ENCODE measurements at places on chromosomes 1 and 21. TPM values are rescaled to one million over a fixed set of nuclear protein-coding genes. Genes with fewer than 3 reads are reported as not detected.

Gene KCNJ9
- under 0.01 TPM for total RNA-seq

Gene ZYG11A
- 1.00 TPM for total RNA-seq

Gene ANGPTL3
- not detected for total RNA-seq

Gene SPATA17
- 1.00 TPM for total RNA-seq

Gene OR6N1
- total RNA-seq: not detected

Gene WNT9A
- total RNA-seq: 0.37 TPM

Gene SAMSN1
- not detected for total RNA-seq

Gene PPFIA4
- 35.9 TPM for total RNA-seq

Gene OR14K1
- total RNA-seq: not detected

Gene IGSF9
- not detected for total RNA-seq

Gene SFN
- 0.28 TPM for total RNA-seq

Gene LCE2B
- total RNA-seq: not detected

Gene LCE6A
- not detected for total RNA-seq

Gene CELA2B
- 0.18 TPM for total RNA-seq

Gene SLC35F3
- 0.09 TPM for total RNA-seq

Gene KRTAP6-2
- not detected for total RNA-seq

Gene ERICH3
- not detected for total RNA-seq

Gene FCGR3B
- not detected for total RNA-seq

Gene FNDC5
- total RNA-seq: 4.0 TPM

Gene HNRNPCL4
- total RNA-seq: not detected

Gene CSMD2
- 1.6 TPM for total RNA-seq

Gene ORC1
- total RNA-seq: 0.28 TPM

Gene IFI44L
- 4.6 TPM for total RNA-seq

Gene IL19
- total RNA-seq: not detected

Gene ST6GALNAC5
- total RNA-seq: 1.1 TPM

Gene CR1
- not detected for total RNA-seq

Gene NFASC
- 32.7 TPM for total RNA-seq

Gene SYNC
- 70.8 TPM for total RNA-seq

Gene CAMSAP2
- total RNA-seq: 19.9 TPM

Gene ALX3
- total RNA-seq: not detected

Gene FAM163A
- under 0.01 TPM for total RNA-seq

Gene S100A7A
- not detected for total RNA-seq

Gene IL23R
- total RNA-seq: under 0.01 TPM

Gene CTTNBP2NL
- 9.4 TPM for total RNA-seq

Data from smooth muscle cell of bladder (primary cell).